M059J (cell line): ENCODE measurements at places on chromosomes 7 and 10. TPM values are rescaled to one million over a fixed set of nuclear protein-coding genes. Genes with fewer than 3 reads are reported as not detected.

- no peak for DNase-seq
Observed at GRCh38 chr7:46205478-46205877, 284.4 kb upstream of the IGFBP3 start.

DNA sequence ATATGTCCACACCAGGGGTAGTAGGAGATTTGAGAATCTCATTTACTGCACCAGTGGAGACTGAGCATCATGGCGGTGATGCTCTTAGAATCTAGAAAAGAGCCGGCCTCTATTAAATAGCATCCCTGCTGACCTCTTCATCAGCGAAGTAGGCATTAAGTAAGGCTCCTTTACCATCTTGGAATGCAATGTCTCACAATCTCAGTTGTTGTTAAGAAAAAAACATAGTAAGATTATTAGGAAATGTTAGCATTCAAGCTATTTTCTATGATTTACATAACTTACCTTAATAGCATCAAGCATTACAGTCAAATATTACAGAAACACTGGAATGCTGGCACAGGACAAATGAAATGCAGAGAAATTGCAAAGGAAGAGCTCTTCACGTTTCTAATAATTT is 54.5 kb downstream of the ORC5 start:
- DNase-seq: no peak

DNA sequence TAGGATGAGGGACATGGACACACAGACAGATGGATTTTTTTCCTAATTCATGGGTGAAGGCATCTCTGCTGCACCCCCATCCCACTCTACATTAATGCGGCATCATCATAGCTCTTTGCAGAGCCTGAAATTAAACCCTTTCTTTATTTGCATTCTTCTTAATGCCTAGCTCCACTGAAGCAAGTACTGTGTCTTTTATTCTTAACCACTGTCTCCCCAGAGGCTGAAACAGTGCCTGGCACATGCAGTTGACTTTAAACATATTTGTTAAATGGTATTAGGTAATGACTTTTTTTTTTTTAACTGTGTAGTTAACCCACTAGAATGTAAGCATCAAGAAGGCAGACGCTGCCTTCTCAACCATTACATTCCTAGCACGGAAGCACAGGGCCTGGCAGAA is 73.5 kb downstream of the SMURF1 start:
- DNase-seq: no peak

- DNase-seq: no peak
Observed at GRCh38 chr7:109009636-109010035, 440.0 kb downstream of the DNAJB9 start.

DNA sequence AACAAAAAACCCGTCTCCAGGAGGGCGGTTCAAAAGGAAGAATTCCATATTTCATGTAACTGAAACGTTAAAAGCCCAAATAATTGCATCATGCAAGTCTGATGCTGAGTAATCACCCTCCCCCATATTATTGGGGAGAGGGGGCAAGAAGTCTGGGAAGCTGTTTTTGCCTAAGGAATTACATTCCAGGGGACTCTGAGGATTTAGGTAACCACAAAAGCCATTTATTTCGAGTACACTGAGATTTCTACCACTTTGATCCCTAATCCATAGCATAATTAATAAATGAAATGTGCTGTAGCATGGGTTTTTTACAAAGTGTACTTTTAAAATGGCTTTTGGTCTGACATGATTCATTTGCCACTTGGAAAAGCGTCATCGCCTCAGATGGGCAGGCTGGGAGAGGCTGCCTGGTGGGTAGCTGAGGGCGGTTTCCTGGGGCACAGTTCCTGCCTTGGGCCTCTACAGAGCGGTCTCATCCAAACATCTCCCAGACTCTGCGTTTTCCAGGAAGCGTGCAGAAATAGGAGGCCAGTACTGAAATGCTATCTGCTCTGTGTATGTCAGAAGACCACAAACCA is 106.5 kb downstream of the TCF7L2 start:
- DNase-seq: peak; percentile 90

GRCh38 chr10:613271-614138 is 76.0 kb downstream of the DIP2C start:
- DNase-seq: no peak

DNA sequence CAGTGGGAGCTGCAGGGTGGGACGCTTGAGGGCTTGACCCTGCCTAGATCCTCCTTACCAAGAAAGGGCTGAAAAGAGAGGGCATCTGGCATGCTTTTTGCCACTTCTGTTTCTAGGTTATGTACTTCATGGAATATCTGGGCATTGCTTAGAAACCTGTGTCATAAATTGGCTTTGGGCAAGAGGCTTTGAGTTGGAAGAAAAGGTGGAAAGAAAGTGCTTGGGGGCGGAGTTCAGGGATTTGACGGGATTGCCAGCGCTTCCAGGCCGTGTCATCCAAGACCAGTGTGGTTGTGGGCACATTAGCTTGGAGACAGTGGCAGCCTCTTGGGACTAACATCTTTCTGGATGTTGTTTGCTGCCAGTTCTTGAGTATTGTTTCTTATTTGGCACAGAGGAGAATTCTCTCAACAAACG is 825 bp downstream of the ZNF862 start:
- DNase-seq: peak; percentile 58

DNA sequence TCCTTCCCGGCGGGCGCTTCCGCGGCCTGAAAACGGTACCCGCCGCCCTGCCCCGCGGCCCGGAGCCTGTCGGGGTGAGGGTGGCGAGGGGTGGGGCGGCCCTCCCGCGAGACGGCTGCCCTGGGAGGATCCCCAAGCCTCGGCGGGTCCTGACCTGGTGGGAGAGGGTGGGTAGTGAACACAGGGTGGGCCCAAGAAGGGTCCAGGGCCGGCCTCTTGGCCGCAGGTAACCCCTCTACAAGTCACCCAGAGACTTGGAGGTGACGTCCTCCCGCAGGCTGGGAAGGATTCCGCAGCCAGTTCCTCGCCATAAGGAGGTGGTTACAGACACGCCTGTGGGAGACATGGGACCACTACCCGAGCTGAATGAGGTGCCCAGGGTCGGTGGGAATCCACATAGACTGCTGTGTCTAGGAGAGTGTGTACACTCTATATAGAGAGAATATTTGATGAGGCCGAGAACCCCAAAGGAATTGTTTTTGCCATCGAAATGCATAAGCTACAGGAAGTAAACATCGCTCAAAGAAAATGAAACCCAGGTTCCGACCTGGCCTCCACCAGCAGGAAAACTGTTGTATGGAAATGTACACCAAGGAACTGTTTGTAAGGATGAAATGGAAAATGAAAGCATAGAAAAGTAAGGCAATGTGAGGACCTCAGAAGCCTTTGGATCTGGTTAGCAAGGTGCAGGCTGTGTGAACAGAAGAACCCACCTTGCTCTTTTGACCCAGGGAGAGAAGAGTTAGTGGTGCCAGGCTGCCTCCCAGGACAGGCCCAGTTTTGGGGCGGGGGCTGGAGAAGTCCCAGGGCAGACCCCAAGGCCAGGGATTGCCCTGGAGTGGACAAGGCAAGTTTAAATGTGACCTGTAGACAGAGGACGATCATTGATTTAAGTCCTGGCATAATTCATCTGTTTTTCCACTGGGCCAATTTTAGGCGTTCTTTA is 659 bp downstream of the OPTN start:
- peak; percentile 28 for DNase-seq

- DNase-seq: peak; percentile 91
Observed at GRCh38 chr10:17003151-17003550, 126.5 kb downstream of the CUBN start.

DNA sequence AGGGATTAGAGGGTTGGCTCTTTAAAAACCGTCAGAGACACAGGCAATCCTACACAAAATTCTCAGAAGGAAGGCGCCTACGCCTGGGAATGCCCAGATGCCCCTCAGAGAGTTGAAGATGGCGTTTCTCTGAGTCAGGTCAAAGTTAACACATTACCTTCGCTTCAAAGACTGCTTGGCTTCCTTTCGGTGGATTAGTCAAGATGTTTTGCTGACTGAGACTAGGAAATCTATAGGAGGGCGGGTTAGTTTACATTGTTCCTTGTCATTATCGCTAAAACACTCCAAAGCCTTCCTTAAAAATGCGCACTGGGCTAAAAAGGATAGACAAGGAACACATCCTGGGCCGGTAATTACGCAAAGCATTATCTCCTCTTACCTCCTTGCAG is 995 bp upstream of the CFTR start:
- no peak for DNase-seq

- no peak for DNase-seq
Observed at GRCh38 chr10:38600696-38601095, 506.6 kb downstream of the ZNF37A start.

DNA sequence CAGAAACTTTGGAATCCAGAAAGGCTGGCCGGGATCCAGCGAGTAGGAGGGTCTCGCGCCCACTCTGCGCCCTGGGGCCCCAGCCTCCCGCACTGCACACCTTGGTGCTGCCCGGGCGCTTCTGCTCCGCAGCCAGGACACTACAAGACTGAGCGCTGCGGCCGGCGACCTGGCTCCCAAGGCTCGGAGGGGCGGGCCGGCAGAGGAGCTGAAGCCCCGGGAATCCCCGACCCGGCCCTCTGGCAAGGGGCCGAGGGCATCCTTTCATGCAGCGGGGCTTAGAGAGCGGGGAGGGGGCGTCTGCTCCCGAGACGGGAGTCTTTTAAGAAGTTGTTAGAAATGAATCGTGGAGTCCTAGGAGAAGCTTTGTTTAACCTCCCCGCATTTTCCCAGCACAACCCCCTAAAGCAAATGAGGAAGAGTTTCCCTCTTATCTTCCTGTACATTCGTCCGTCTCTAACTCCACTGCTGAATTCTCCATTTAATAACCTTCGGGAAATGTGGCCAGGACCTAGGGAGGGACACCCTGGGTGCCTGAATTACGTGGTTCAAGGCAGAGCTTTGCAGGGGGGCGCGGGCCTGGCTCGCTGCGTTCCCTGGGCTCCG is 1.1 kb downstream of the VWC2 start:
- DNase-seq: no peak

GRCh38 chr7:30863706-30864035 is 48.0 kb upstream of the AQP1 start:
- DNase-seq: no peak

DNA sequence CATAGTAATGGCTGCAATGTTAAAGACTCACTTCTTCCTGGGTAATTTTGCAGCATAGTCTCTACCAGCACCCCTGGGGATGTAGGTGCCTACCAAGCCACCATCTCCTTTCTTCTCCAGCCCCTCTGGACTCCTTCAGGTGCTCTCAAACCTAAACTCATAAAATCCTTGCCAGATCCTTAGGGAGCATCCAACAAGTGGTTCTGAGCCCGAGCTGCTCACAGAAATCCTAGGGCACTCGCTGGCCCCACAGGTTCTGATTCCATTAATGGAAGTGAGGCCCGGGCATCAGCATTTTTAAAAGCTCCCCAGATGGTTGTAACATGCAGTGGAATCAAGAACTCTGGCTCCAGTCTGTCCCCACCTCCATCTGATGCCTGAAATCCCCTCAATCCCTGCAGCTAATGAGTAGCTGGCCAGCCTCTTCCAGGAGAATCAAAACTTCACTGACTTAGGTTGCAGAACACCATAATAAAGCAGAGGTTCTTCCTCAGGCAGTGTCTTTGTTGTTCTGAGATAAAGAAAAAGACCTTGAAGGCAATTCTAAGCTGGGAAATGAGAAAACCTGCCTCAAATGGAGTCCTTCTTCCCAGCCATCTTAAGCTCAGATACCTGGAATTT is 336.8 kb downstream of the KCNMA1 start:
- no peak for DNase-seq

DNA sequence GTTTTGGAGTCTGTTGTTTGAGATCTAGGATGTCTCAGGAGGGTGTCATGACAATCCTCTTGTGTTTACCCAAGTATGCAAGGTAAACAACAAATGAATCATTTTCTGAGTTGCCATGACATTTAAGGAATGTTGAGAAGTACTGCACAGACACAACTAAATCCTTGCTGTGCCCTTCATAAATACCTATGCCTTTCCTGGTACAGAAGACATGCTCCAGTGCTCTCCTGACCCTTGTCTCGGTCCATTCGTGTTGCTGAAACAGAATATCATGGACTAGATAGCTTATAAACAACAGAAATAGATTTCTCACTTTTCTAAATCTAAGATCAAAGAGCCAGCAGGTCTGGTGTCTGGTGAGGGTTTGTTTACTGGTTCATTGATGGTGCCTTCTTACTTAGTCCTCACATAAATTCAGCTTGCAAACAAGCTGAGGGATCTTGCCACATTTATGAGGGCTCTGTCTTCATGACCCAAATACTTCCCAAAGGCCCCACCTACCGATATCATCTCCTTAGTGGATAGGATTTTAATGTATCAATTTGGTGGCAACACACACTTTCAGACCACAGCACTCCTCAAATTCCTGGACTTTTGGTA is 341.8 kb upstream of the SEMA3A start:
- DNase-seq: peak; percentile 84

- no peak for DNase-seq
Observed at GRCh38 chr7:100363098-100363497, 5.2 kb downstream of the PILRB start.

- DNase-seq: no peak
Observed at GRCh38 chr7:45365341-45365740, 207.8 kb downstream of the RAMP3 start.

- no peak for DNase-seq
Observed at GRCh38 chr7:44103923-44104859, at the start of gene AEBP1. Gene AEBP1 (plus strand): TSS chr7:44104345. CDS start chr7:44104666, 321 bp downstream.

- no peak for DNase-seq
Observed at GRCh38 chr10:114874827-114875411, 53.3 kb downstream of the FHIP2A start.

DNA sequence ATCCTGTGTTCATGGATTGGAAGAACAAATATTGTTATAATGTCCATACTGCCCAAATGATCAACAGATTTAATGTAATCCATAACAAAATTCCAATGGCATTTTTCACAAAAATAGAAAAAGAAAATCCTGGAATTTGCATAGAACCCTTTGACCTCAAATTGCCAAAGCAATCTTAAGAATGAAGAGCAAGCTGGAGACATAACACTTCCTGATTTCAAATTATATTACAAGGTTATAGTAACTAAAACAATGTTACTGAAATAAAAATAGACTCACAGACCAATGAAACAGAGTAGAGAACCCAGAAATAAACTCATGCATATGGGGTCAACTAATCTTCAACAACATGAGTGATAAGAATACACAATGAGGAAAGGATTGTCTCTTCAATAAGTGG is 302.5 kb downstream of the PHTF2 start:
- DNase-seq: no peak

DNA sequence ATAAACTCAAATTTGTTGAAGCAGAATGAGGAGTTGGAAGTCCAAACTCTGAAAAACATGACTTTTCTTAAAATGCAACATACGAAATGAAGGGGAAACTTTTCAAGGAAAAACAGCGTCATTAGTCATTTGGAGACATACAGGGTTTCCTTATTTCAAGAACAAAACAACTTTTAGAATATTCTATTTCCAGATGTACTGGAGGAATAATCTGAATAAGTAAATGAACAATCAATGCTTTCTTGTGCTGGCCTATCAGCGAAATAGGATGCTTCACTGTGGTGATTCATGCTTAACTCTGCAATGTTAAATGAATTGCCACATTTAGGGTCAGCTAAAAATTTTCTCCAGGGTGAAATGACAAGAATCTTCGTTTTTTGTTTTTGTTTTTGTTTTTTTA is 114.3 kb downstream of the SEMA3C start:
- no peak for DNase-seq

The BEND7 gene
- 0.79 and 1.5 TPM in 2 replicates for total RNA-seq

The TFR2 gene
- total RNA-seq: 1.6 and 1.8 TPM in 2 replicates

The STEAP1 gene
- total RNA-seq: 17.3 and 30.8 TPM in 2 replicates

The MKI67 gene
- 34.0 and 85.4 TPM in 2 replicates for total RNA-seq

The CHST15 gene
- total RNA-seq: 15.2 and 15.6 TPM in 2 replicates

The FOXI2 gene
- not detected in 2 replicates for total RNA-seq

The EGR2 gene
- 0.05 TPM in 1 of 2 replicates, not detected in the other for total RNA-seq

The IL6 gene
- 9.4 and 14.2 TPM in 2 replicates for total RNA-seq
